ENCODE measurements at places on chromosomes 7 and 10.
A peak's percentile ranks its signal among the peaks of the same experiment; 100 is the strongest.

- no peak for DNase-seq
Measured at GRCh38 chr10:22604344-22605126, 109.8 kb downstream of the PIP4K2A start.

GRCh38 chr7:33485747-33486493 lies 356.6 kb downstream of the BBS9 start:
- peak; percentile 75 for DNase-seq

- no peak for DNase-seq
Measured at GRCh38 chr7:51949726-51950644, 633.4 kb upstream of the COBL start.

DNA sequence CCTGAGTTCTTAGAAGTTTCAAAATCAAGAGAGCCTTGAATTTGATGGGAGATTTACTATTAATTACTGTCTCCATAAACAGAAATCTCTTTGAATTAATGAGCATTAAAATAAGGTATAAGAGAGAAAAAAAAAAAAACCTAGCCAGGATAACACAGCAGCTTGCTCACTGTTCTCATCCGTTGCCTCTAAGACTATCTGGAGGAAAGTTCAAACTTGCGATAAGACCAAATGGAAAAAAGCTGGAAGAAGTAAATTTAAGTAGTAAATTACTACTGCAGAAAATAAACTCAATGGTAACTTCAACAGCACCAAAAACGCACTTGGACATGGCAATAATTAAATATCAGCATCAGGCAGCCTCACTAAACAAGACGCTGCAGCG lies 36.7 kb downstream of the GNA12 start:
- DNase-seq, result peak; percentile 44

DNA sequence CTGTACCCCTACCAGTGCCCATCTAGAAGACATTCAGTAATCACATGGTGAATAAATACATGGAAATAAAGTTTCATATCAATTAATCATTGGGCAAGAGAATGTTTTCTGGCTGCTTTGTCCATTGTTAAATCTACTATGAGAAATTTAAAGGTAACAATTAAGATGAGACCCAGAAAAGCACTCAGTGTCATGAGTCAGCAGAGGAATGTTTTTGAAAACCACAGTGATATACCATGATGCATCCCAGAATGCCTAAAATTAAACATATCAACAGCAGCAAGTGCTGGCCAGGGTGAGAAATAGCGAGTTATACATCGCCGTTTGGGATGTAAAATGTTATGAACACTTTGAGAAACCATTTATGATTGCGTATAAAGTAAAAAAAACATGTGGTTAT lies 825.3 kb upstream of the C7orf33 start:
- DNase-seq, result no peak

Data from fibroblast of mammary gland (primary cell).